ENCODE measurements at places on chromosomes 6 and 20.

GRCh38 chr6:168322966-168323365, 3.4 kb upstream of the DACT2 start:
- no peak for DNase-seq

- DNase-seq: no peak
Observed at GRCh38 chr6:149859938-149860337, 4.2 kb downstream of the LRP11 start.

DNA sequence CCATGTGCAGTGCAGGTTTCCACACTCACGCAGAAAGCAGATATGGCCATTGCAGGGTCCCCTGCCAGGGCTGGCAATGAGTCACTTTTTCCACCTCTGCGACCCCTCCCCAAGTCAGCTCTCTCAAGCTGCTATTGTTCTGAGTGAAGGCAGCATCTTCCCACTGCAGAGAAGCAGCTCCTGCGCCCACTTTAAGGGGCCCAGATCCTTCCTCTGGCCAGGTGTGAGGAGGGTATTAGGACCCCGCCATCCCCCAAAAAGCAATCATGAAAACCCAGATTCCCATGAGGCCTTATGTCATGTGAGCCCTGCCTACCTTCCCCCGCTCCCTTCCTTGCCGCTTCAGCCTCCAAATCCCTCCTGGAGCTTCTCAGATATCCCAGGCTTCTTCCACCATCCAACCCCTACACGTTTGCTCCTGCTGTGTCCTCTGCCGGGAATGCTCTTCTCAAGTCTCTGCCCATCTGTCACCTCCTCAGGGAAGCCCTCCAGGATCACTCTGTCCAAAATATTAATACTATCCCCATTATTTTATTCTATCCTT, 220.3 kb downstream of the NFATC2 start:
- no peak for DNase-seq

DNA sequence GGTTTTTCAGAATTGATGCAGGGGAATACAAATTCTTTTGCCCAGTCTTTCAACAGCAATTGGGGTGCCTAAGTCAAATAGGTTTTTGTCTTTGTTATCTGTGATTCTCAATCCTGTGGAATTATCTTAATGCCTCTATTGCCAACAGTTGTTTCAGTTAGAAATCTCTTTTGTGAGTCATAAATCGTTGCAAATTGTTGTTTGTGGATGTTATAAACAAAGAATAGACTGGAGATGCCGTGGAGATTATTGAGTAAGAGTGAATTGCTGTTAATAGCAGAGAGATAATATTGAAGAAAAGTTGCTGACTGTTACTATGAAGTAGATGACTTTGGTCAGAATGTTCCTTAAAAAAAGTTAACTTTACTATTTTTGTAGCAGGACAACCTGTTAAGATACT, 63.7 kb upstream of the POPDC3 start:
- peak; percentile 10 for DNase-seq

DNA sequence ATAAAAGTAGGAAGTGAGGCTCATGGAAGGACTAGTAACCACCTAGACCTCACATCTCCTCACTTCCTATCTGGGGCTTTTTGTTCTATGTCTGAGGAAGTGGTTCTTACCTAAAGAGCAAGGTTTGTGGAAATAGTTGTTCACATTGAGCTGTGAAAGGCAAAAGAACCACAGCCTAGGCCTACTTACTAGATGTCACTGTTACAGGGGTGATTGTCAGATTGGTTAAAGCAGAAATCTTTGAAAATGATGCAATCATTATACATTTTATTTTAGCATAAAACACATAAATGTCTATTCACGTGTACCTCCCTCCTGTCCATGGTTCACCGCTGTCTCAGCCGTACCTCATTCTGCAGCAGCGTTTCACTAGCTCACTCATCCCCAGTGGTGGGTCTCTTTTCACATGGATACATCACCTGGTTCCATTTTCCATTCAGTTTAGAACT, 268.8 kb downstream of the TMEM242 start:
- no peak for DNase-seq

GRCh38 chr20:45156713-45157112, 18.0 kb upstream of the PI3 start:
- no peak for DNase-seq

GRCh38 chr20:62236766-62237513, 1.4 kb upstream of the OSBPL2 start:
- DNase-seq: peak; percentile 30

GRCh38 chr6:162704001-162704400, 23.6 kb downstream of the PRKN start:
- no peak for DNase-seq

DNA sequence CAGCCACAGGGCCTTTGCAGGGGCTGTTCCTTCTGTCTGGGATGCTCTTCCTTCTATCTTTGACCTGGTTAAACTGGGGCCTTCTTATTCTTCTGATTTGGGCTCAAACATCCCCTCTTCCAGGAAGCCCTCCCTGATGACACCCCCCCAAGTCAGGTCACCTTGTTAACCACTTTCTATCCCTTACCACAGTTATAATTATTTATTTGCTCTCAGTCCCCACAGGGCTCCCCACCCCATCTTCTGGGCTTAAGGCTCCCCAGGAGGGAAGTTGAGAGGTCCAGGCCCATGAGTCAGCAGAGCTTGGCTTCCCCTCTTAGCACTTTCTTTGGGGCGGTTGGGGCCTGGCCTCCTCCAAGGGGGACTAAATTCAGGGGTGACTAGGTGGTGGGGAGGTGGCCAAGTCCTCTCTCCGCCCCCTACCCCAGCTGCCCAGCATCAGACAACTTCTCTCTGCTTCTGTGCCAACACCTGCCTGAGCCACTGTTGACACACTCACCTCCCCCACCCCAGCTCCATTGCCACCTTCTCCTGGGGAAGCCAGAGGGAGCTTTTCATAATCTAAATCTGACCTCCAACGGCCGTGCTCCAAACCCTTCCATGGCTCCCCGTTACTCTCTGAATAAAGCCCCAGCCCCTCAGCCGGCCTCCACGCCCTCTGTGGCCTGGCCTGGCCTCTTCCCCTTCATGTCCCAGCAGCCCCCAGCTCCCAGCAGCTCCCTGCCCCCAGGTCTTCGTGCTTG, 70.0 kb downstream of the CEBPB start:
- DNase-seq: peak; percentile 29

DNA sequence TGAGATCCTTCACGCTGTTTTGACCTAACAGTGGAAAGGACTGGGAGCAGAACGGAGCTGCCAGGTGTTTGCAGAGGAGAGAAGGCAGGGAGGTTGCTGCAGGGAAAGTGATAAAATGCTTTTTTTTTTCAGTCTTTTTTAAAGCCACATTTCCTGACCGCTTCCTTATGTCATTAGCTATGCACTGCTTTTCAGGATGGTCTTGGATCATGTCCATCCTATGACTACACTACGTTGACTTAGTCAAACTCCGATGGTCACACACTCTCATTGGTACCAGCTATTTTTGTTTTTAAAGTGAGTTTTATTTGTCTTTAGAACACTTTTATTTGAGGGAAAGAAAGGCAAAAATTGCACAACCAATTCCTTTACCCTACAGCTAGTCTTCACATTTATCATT, 89.2 kb upstream of the EXOC2 start:
- no peak for DNase-seq

DNA sequence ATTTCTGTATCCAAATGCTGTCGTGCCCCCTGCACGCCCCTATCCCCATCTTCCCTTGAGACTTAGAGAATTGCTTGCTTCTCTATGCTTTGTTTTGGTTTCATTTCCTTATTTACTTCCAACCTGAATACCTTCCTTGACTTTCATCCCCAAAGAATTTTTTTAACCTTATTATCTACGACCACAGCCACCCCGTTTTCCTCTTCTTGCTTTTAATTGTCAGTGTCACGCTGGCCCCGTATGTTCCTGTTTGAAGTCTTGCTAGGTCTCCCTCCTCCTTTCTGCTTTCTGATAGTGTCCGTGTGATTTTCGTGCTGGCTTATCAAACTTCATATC, 40.1 kb downstream of the RNF217 start:
- DNase-seq: no peak

GRCh38 chr6:108621117-108621516, 60.4 kb downstream of the FOXO3 start:
- peak; percentile 97 for DNase-seq

- DNase-seq: no peak
Observed at GRCh38 chr6:32962213-32962826, 6.1 kb upstream of the BRD2 start.
